ENCODE measurements at places on chromosomes 13 and 19. TPM values are rescaled to one million over a fixed set of nuclear protein-coding genes. Genes with fewer than 3 reads are reported as not detected.

- no peak for DNase-seq
These were observed 95.9 kb downstream of the DACH1 start for GRCh38 chr13:71771144-71771543.

DNA sequence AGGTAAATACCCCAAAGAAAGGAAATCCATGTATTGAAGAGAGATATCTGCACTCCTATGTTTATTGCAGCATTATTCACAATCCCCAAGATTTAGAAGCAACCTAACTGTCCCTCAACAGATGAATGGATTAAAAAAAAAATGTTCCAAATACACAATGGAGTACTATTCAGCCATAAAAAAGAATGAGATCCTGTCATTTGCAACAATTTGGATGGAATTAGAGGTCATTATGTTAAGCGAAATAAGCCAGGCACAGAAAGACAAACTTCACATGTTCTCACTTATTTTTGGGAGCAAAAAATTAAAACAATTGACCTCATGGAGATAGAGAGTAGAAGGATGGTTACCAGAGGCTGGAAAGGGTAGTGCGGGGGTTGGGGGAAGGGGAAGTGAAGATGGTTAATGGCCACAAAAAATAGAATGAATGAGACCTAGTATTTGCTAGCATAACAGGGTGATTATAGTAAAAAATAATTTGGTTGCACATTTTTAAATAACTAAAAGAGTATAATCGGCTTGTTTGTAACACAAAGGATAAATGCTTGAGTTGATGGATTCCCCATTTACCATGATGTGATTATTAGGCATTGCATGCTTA lies 9.7 kb upstream of the ZNF709 start:
- no peak for DNase-seq

GRCh38 chr13:58598241-58598640 lies 966.7 kb downstream of the PCDH17 start:
- DNase-seq: no peak

GRCh38 chr13:32537580-32538142 lies 934 bp downstream of the N4BP2L2 start:
- peak; percentile 39 for DNase-seq

DNA sequence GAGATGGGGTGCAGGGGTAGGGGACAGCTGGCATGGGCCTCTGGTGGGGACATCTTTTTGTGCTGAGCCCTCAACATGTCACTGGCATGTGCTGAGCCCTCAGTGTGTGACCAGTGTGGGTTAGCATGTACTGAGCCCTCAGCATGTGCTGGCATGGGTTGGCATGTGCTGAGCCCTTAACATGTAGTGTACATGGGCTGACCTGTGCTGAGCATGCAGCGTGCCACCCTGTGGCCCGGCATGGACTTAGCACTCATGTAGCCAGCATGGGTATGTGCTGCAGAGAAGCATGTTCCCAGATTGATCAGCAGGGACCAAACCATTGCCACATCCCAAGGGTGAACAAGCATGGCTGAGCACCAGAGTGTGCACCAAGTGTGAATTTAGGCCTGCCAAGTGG lies 11.5 kb downstream of the HIPK4 start:
- no peak for DNase-seq

- DNase-seq: no peak
These were observed 1.1 kb upstream of the APOE start for GRCh38 chr19:44904426-44904994.

DNA sequence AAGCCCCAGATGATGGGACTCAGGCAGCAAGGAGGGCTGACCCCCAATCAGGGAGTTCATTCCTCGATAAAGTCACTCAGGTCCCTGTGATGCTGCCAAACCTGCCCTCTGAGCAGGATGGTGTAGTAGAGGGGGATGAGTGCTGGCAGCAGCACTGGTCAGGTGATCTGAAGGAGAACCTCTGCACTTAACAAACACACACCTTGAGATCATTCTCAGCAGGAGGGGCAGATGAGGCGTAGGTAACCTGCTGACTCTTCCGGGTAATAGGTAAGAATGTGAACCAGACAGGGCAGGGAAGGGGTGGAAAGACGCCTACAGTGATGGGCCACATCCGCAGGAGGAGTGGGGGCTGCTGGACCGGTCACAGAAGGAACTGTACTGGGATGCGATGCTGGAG lies 3.2 kb downstream of the ZNF446 start:
- DNase-seq: no peak

DNA sequence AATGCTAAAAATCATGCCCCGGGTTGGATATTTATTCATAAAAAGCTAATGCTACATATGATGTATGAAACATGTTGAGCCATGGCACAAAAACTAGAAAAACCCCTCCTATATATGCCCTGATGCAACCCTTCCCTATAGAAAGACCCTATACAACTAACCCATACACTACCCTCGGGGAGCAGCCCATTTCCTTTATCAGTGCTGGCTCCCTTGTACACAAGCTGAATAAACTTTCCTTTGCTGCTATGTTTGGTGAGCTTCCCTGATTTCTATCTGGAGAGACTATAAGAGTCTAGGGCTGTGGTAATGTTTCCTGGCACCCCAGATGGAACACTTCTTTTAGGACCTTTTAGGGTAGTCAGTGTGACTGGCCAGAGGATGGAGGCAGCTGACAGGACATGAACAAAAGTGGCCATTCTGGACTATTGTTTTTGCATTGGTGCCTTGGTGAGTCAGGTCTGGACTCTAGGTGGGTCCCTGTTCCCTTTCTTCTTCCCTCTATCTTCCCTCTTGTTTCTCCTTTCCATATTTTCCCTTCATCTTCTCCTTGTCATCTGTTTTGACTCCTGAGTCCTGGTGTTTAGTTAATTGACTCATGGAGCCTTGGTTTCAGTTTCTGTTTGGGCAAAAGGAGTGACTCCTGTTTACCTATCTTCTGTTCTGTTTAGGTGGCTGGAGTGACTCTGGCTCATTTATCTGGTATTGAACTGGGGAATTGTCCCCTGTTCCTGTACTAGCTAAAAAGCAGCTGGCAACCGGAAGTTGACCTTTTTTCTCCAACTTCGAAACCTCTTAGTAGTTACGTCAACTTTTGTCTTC lies 1321.8 kb upstream of the PCDH9 start:
- DNase-seq: no peak

- DNase-seq: no peak
These were observed 8.4 kb downstream of the PEX11G start for GRCh38 chr19:7480222-7480969.

- DNase-seq: no peak
These were observed 150.2 kb downstream of the LHFPL6 start for GRCh38 chr13:39452834-39453233.

DNA sequence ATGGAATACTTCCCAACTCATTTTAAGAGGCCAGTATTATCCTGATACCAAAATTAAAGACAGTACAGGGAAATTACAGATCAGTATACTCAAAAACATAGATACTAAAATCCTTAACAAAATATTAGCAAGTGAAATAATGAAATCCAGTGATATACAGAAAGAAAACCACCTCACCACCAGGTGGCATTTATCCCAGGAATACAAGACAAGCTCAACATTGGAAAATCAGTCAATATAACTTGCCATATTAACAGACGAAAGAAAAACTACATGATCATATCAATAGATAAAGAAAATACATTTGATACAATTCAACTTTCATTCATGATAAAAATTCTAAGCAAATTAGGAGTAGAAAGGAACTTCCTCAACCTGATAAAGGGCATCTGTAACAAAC lies 6.7 kb upstream of the GNA15 start:
- DNase-seq: no peak

GRCh38 chr19:4870025-4870700 lies 2.7 kb upstream of the PLIN3 start:
- peak; percentile 22 for DNase-seq

- no peak for DNase-seq
These were observed 102.2 kb upstream of the IPO5 start for GRCh38 chr13:97851269-97851668.

DNA sequence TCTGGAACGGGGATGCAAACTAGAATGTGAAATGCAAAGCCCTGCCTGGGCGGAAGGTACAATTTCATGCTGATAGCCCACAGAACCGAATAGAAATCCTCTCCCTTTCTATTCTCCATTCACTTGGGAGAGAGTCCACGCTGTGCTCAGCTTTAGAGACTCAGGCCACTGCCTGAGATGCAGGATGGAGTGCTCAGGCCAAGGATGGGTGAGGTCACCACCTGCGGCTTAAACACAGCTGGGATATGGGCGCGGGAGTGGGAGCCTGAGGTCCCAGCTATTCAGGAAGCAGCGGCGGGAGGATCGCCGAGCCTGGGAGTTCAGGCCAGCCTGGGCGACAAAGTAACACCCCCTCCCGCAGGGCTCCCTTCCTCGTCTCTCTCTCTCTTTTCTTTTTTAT lies 446 bp upstream of the ZNF83 start:
- DNase-seq: no peak

DNA sequence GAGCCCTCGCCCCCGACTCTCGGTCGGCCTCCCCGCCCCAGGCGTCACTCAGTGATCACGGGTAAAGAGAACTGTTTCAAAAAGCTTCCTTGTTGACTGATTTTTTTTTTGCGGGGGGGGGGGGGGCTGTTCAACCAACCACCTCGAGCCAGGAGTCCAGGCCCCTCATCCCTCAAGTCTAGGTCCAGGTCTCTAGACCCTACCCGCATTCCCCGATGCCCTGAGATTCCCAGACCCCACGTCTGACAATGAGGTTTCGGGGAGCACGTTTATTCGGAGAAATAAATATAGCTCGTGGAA lies 4.3 kb downstream of the HRC start:
- no peak for DNase-seq

ZNF121 gene
- 89.3 TPM for total RNA-seq

KIRREL2 gene
- total RNA-seq: 2.4 TPM

ZNF837 gene
- total RNA-seq: 2.0 TPM

KLK3 gene
- total RNA-seq: not detected

ZNF729 gene
- total RNA-seq: not detected

ECSIT gene
- total RNA-seq: 51.7 TPM
